ENCODE measurements at places on chromosomes 11 and 22. TPM values are rescaled to one million over a fixed set of nuclear protein-coding genes. Genes with fewer than 3 reads are reported as not detected.

GRCh38 chr11:90178751-90179150 lies 44.1 kb downstream of the CHORDC1 start:
- DNase-seq: no peak

DNA sequence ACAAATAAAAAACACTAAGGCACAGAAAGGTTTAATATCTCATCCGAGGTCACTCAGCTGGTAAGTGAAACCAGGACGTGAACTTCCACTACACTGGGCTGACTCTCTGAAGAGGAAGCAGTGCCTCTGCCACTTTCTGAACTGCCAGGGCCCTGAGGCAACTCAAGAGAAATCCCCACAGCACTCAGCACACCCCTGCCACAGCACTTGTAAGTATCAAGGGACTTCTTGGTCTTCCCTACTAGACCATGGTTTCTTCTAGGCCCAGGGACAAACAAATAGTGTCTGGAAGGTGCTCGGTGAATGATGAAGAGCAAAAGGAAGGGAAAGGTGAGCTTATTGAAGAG lies 49.7 kb downstream of the RPL27A start:
- DNase-seq: peak; percentile 42

The MAP6 gene
- 0.12 TPM for polyA plus RNA-seq

DNA sequence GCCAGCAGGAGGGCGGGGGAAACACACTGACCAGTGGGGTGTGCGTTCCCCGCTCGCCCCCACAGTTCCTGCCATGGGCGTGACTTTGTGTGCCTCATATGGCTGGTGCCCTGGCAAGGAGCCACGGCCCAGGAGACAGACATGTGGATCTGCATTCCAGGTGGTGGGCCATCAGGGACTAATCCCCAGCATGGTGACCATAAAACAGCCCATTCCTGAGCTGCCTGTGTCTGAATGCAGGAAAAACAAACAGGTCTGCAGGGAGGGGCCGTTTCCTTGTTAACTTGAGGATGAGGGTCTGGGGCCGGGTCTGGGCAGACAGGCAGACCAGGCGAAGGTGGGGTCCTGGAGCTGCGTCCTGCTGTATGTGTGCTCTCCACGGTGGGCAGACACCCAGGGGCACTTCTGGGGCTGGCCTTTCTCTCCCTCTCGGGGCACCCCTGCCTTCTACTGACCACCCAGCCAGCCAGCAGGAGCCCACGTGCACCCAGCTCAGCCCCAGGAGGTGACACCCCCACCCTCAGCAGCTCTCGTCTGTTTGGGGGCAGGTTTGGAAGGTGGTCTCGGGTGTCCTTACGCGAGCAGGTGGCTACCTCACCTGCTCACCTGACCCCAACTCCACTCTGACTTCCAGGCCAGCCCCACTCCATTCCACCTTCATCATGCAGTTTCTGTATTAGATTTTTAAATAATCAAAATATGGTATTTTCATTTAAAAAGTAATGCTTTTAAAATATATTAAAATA lies 120.3 kb downstream of the KCNQ1OT1 start:
- DNase-seq: no peak

The TRIM49 gene
- not detected for polyA plus RNA-seq

The ANO5 gene
- 0.32 TPM for polyA plus RNA-seq

DNA sequence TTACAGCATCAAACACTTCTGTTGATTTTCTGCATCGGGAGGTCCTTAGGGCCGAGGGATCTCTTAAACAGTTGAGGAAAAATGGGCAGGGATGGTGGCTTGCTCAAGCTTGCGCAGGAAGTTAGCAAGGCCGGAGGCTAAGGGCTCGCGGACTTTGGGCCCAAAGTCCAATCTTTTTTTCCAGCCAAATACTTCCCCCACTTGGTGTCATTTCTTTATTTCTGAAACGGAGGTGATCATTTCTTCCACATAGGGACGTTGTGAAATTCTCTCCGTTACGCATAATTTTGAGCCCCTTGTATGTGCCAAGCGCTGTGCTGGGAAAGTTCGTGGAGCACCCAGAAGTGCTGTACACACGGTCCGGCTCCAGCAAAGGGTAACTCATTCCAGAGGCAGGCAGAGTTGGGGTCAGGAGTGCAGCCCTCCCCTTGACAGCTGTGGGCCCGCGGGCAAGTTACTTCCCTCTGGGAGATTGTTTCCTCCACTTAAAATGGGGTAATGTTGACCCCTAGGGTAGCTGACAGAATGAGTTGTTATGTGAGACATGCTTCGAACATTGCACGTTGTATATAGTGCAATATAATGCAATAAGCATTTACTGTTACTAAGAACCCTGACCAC lies 809 bp downstream of the MIEF1 start:
- DNase-seq: no peak

The MYEOV gene
- polyA plus RNA-seq: 3.8 TPM

GRCh38 chr11:64769283-64769682 lies 9.1 kb downstream of the SF1 start:
- DNase-seq: no peak

DNA sequence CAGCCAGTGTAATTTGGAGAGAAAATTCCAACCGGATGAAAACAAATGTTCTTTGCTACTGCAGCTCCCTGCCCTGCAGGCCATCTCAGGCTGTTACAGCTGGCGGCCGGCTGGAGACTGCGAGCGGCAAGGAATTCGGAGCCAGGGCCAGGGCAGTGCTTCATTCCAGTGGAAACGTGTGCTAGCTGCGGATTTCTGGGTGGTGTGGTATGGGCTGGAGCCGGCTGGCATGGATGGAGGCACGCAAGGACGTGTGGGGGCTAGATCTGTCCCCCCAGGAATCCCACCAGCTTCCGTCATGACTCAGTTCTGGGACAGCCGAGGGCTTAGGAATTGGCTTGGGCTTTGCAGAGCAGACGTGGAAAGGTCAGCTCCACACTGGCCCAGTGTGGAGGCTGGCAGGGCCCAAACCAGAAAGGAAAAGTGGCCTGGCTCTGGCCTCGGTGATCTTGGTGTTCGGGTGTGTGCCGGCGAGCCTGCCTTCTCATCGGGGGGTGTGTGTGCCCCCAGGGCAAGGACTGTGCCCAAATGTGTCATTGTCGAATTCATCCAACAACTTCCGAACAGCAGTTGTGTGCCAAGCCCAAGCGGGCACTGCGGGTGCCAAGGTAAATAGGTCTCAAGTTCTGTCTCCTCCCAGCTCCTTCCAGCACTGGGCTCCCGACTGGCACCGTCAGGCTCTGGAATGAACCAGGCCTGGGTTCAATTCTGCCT lies 48.1 kb upstream of the SHISAL1 start:
- DNase-seq: peak; percentile 44

Measured in endothelial cell of umbilical vein (primary cell).